Tongue (tissue), 3 donors: ENCODE measurements at places on chromosomes 6 and 20. TPM values are rescaled to one million over a fixed set of nuclear protein-coding genes. Genes with fewer than 3 reads are reported as not detected.
A peak's percentile ranks its signal among the peaks of the same experiment; 100 is the strongest.

The RPN2 gene
- total RNA-seq, result 119 TPM

DNA sequence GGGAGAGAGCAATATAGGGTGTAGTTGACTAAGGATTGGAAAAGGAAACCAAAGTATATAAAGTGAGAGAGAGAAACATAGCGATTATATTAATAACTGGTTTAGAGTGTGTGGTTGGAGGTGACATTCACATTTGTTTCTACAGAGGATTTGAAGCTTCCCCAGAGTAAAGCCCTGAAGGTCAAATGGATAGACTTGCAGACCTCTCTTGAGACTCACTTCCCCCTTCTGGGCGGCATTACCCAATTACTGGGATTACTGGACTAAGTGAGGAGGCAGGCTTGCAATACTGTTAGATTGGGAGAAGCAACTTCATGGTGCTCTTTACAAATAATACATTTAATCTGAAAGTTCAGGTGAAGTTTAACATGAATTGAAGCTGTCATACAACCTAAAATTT lies 10.7 kb downstream of the FIG4 start:
- DNase-seq, result no peak

- no peak for DNase-seq
These were observed 16.2 kb downstream of the FRS3 start for GRCh38 chr6:41763470-41763869.

The LY6G6D gene
- total RNA-seq, result not detected

DNA sequence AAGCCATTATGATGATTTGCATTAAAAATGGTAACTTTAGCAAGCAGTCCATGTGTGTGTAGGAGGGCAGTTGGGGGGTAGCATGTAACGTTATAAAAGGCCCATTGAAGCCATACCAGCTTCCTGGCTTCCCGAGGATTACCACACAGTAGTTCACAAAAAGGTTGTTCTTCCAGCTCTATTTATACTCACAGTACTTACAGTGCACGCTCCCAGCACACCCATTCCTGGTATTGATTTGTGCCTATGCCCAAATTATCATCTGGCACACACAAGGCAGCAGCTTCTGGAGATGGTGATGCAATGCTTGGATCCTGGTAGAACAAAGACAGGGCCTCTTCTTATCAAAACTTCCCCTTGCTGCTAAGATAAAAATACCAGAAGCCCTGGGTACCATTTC lies 436.8 kb downstream of the HAO1 start:
- DNase-seq, result peak; percentile 45

The SNAP91 gene
- 2.9 TPM for total RNA-seq

DNA sequence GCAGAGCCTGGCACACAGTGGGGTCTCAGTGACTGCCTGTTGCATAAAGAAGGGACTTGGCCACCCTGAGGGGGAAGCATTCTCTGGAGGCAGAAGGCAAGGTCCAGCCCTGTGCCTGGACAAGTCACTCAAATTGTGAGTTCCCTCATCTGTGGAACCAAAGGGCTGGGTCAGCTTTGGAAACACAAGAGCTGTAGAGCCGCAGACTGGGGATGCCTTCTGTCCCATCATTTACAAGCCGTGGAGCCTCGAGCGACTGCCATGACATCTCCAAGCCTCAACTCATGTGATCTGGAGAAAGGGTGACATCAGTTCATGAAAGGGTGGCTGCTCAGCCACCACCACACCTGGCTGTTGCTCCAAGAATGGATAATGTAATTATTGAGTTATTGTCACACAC lies 20.4 kb upstream of the SIRPD start:
- no peak for DNase-seq

DNA sequence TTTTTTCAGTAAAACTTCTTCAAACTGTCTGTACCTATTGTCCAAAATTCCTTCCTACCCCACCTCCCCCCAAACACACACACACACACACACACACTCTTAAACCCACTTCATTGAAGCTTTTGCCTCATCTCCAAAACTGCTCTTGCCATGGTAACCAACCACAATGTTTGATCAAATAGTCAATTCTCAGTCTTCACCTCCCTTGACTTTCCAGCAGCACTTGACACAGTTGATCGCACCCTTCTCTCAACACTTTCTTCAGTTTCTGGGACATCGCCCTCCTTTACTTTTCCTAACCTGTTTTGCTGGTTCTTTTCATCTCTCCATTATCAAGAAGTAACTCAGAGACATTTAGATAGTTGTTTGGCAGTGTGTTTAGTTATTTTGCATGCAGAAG lies 71.5 kb upstream of the COL21A1 start:
- peak; percentile 38 for DNase-seq

The ZNF165 gene
- total RNA-seq, result 0.72 TPM
